ENCODE measurements at places on chromosomes 4 and X.
A peak's percentile ranks its signal among the peaks of the same experiment; 100 is the strongest.

DNA sequence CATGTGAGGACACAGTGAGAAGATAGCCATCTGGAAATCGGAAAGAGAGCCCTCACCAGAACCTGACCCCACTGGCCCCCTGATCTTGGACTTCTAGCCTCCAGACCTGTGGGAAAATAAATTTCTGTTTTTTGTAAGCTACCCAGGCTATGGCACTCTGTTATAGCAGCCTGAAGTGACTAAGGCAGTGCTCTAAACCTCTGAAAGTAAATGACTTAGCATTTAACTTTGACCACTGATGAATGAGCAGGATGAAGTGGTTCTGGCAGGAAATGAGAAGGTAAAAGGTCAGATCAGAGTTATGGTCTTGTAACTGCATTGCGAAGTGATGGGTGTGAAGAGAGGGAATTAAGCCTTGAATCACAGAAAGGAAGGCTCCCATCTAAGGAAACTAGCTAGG, 17.0 kb downstream of the GPAT3 start:
- peak; percentile 74 for DNase-seq

GRCh38 chrX:32448320-32448719, 763.0 kb downstream of the DMD start:
- DNase-seq, result peak; percentile 21

- peak; percentile 54 for DNase-seq
These were observed 22.1 kb downstream of the PIR start for GRCh38 chrX:15471028-15471427.

GRCh38 chr4:118287711-118288451, 64.9 kb downstream of the PRSS12 start:
- DNase-seq, result no peak

Data from Daoy (cell line).